ENCODE measurements at places on chromosomes 3 and 15.

GRCh38 chr3:134606033-134607025 is 44.5 kb downstream of the KY start:
- no peak for DNase-seq

DNA sequence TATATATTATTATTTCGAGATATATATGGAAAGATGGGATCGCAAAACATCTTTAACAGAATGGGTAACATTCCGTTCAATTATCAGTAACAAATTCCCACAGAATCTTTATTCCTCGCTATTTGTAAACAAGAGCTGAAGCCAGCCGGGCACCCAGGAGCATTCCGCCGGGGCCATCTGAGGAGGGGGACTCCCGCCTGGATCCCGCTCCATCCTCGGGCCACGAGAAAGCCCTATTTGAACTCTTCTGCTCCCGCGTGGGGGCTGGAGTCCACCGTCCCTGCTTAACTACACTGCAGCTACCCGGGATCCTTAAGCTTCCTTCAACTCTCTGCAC is 687 bp downstream of the GPR176 start:
- DNase-seq = no peak

GRCh38 chr15:34793901-34794300 is 1.4 kb downstream of the ACTC1 start:
- DNase-seq = no peak

GRCh38 chr15:99712415-99712814 is 20.8 kb downstream of the LYSMD4 start:
- DNase-seq = no peak

DNA sequence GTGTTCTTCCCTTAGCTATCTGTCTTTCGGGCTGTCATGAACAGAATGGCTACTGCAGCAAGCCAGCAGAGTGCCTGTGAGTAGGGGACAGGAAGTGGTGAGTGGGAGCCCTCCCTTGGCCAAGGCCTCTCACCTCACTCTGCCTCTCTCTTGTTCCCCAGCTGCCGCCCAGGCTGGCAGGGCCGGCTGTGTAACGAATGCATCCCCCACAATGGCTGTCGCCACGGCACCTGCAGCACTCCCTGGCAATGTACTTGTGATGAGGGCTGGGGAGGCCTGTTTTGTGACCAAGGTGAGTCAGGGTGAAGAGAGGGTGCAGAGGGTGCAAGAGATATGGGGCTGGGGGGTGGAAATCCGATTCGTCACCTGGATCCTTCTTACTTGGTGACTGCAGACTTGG is 3.0 kb downstream of the DLL4 start:
- no peak for DNase-seq

DNA sequence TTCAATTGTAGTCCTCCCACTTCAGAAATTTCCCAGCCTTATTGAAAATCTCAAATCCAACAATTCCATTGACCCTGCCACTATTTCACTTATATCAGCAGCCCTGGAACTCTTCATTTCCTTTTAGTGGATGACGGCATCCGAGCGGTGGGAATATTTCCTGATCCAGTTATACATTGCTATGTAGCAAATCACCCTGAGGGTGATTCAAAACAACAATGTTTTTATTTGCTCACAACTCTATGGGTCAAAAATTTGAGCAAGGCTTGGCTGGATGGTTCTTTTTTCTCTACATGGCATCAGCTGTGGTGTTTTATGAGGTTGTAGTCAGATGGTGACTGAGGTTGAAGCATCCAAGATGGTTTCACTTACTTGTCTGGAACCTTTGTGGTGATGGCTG is 70.5 kb downstream of the CHST2 start:
- no peak for DNase-seq

GRCh38 chr15:74907163-74907870 is 666 bp upstream of the FAM219B start:
- DNase-seq = no peak

GRCh38 chr15:47340571-47340920 is 376.8 kb upstream of the SEMA6D start:
- DNase-seq = no peak
